Omental fat pad (tissue), 4 donors: ENCODE measurements at places on chromosomes 7 and 10. TPM values are rescaled to one million over a fixed set of nuclear protein-coding genes. Genes with fewer than 3 reads are reported as not detected.

- DNase-seq = no peak
These were observed 146.8 kb downstream of the CELF2 start for GRCh38 chr10:11164551-11164802.

- DNase-seq = no peak
These were observed 3.4 kb downstream of the GPR15LG start for GRCh38 chr10:84176836-84177474.

- DNase-seq = no peak
These were observed 211.2 kb upstream of the DGKB start for GRCh38 chr7:15113752-15114151.

DNA sequence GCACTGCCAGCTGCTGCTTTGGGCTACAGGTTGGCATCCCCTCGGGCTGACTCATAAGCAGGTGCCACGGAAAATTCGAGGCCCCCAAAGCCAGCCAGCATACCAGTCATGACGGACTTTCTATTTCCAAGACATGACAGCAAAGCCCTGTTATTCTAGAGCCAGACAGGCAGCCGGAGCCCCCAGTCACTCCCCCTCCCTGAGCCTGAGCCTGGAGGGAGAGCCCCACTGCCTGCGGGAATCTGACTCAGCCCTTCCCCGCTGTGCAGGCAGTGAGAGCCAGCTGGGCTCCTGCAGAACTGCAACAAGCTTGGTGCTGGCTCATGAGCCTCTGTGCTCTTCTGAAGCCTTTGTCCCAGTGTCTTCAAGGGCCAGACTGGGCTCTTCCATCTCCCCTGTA is 15.8 kb downstream of the BTBD16 start:
- DNase-seq = no peak

NUTM2E gene
- not detected for total RNA-seq
